ENCODE measurements at places on chromosomes 5 and 9. TPM values are rescaled to one million over a fixed set of nuclear protein-coding genes. Genes with fewer than 3 reads are reported as not detected.

DNA sequence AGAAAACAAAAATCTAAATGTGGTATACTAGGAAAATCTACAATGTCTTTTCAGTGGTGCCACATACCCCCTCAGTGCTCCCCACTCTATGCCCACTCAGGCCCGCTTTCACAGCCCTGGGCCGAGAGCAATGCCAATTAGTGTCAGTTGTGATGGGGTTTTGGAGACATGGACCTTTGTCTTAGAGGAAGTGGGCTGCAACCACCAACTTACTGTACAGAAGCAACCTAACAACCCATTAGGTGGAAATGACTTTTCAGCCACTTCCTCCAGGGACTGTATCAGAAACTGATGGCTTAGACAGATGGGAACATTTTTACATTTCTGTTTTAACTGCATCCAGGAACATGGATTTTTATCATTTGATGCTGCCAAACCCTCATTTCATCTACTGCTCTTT lies 268.0 kb downstream of the BNC2 start:
- no peak for DNase-seq

GRCh38 chr9:85041466-85042137 lies 372.1 kb downstream of the NTRK2 start:
- DNase-seq = no peak

DNA sequence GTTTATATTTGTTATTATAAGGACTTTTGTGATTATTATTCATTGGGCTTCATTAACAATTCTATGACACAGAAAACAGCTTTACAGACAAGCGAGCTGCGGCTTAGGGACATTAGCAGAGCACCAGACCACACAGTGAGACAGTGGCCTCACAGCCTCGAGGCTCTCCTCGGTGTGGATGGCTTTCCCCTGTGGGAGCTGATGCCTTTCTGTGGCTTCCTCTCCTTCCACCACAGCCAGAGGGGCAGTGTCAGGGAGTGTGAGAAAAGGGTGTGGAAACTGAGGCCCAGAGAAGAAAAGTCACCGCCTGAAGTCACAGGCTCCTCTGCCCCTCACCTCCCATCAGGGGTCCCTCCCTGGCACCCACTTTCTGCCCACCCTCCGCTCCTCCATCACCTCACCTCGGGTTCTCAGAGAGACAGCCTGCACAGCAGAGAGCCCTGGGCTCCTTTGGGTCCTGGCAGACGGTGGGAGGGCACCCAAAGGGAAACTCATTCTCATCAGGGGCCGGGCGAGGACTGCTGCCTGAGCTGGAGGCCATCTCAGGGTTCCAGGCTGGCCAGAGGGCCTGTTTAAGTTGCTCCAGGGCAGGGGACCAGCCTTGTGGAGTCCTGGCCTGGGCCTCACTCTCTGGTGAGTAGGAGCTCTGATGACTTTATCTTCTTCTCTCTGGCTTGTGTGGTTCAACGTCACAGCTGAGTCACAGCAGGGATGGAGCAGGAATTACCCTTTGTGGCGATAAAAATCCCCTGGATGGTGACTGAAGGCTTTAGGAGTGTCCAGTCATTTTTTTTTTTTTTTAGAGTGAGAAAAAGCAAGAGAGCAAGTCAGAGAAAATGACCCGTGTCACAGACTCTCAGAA lies 830 bp downstream of the TRAF1 start:
- DNase-seq = no peak

DNA sequence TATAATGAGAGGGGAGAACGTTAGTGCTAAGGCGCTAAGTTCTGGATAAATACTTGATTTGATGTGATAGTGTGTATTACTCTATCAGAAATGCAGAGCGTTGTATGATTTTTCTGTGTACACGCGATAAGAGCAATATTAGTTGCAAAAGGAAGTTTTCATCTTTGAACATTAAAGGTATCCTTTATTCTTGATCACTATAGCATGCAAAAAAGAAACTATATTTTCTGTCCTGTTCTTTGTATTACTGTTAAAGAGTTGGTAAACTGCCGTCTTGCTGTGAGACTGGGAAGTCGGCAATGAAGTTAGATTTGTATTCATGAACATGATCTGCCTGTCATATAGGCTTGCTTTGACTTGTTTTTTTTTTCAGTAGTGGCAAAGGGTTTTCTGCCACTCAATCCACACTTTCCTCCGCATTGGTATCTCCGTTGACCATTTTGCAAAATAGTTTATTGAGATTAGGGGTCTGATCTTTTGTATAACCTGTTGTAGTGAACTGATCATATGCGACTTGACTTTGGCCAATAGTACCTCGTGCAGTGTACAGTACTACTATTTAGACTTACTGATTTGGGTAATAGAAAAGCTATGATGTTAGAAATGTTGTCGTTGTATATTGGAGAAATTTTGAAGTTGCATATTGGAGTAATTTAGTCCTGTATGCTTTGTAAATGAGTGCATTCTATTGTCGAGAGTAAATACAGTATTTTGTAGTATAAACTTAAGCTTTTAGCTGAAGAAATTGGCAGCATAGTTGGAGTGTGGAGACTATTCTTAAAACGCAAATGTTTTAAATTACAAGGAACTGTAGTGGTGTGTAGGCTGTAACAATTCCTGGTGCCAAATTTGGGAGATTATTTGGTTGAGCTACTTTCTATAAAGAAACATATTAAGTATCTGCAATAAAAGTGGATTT lies 1.7 kb downstream of the DENND4C start:
- no peak for DNase-seq

The SH3RF2 gene
- 0.09 TPM for total RNA-seq

All from CD8-positive, alpha-beta memory T cell (primary cell).